ENCODE measurements at places on chromosomes 13 and 19.

DNA sequence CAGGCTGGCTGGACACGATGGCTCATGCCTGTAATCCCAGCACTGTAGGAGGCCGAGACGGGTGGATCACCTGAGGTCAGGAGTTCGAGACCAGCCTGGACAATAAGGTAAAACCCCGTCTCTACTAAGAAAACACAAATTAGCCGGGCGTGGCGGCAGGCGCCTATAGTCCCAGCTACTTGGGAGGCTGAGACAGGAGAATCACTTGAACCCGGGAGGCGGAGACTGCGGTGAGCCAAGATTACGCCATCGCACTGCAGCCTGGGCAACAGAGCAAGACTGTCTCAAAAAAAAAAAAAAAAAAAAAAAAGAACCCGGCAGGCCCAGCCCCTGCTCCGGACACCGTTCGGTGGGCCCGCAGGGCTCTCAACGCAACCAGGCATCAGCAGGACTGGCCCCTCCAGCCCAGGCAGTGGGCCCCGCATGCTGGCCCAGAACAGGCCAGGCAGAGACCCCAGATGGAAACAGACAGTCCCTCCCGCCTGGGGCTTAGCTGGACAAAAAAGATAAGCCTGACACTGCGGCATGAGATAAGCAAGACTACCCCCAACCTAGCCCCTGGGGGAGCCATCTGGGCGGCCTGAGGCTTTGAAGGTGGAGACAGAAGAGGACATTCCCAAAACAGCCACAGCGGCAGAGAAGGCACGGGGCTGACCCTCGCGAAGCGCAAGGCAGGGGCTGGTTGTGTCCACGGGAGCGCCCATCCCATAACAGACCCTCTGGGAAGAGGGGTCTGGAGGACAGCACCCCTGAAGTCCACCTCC lies 11.6 kb downstream of the REXO1 start:
- no peaks in the 10 kb centered on the region for H3K27me3 ChIP-seq
- H3K27ac ChIP-seq, result no peak overlapping the region
- H3K4me3 ChIP-seq, result no peak overlapping the region
- H3K4me1 ChIP-seq, result peaks cover 8% of the 10 kb centered on the region

DNA sequence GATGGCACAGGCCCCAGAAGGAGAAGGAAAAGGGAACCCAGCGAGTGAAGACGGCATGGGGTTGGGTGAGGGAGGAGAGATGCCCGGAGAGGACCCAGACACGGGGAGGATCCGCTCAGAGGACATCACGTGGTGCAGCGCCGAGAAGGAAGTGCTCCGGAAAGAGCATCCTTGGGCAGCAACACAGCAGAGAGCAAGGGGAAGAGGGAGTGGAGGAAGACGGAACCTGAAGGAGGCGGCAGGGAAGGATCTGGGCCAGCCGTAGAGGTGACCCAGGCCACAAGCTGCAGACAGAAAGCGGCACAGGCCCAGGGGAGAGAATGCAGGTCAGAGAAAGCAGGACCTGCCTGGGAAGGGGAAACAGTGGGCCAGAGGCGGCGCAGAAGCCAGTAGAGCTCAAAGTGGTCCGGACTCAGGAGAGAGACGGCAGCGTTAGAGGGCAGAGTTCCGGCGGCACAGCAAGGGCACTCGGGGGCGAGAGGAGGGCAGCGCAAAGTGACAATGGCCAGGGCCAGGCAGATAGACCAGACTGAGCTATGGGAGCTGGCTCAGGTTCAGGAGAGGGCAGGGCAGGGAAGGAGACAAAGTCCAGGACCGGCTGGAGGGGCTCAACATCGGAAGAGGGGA lies 1.1 kb downstream of the PPP1R12C start:
- H3K4me3 ChIP-seq, result peak overlapping the region; percentile 95
- DNase-seq, result peak; percentile 78
- H3K27ac ChIP-seq, result peak overlapping the region; percentile 96
- H3K36me3 ChIP-seq, result peaks cover 14% of the 10 kb centered on the region
- peaks cover 55% of the 10 kb centered on the region for H3K4me1 ChIP-seq

DNA sequence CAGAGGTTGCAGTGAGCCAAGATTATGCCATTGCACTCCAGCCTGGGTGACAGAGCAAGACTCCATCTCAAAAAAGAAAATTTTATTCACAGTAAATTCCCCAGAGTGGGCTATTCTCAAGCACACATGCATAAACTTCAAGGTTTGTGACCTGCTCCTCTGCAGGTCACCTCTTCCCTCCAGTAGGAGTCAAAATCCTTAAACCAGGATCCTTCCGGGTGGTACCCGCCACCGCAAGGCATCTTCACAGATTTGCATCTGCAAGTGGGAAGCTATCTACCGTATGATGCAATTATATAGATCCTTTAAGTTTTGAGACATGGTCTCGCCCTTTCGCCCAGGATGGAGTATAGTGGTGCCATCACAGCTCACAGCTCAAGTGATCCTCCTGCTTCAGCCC lies 3.0 kb upstream of the ECH1 start:
- peaks cover 55% of the 10 kb centered on the region for H3K36me3 ChIP-seq
- H3K4me3 ChIP-seq, result no peak overlapping the region
- H3K4me1 ChIP-seq, result peaks cover 36% of the 10 kb centered on the region

- H3K27me3 ChIP-seq, result peaks cover 10% of the 10 kb centered on the region
- no peaks in the 10 kb centered on the region for H3K4me1 ChIP-seq
- H3K36me3 ChIP-seq, result no peaks in the 10 kb centered on the region
- no peak overlapping the region for H3K4me3 ChIP-seq
- no peak for DNase-seq
- H3K27ac ChIP-seq, result no peak overlapping the region
Observed at GRCh38 chr13:44899967-44900366, 89.3 kb downstream of the NUFIP1 start.

DNA sequence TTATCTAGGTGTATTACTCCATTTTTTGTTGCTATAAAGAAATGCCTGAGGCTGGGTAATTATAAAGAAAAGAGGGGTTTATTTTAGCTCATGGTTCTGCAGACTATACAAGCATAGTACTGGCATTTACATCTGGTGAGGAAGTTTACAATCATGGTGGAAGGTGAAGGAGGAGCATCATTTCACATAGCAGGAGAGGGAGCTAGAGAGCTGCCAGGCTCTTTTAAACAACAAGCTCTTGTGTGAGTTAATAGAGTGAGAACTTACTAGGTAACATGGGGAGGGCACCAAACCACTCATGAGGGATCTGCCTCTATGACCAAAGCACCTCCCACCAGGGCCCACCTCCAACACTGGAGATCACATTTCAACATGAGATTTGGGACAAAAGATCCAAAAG lies 221.7 kb upstream of the GPC6 start:
- no peaks in the 10 kb centered on the region for H3K27me3 ChIP-seq
- H3K36me3 ChIP-seq, result no peaks in the 10 kb centered on the region
- H3K4me1 ChIP-seq, result no peaks in the 10 kb centered on the region
- no peak overlapping the region for H3K4me3 ChIP-seq
- H3K27ac ChIP-seq, result no peak overlapping the region
- DNase-seq, result no peak

DNA sequence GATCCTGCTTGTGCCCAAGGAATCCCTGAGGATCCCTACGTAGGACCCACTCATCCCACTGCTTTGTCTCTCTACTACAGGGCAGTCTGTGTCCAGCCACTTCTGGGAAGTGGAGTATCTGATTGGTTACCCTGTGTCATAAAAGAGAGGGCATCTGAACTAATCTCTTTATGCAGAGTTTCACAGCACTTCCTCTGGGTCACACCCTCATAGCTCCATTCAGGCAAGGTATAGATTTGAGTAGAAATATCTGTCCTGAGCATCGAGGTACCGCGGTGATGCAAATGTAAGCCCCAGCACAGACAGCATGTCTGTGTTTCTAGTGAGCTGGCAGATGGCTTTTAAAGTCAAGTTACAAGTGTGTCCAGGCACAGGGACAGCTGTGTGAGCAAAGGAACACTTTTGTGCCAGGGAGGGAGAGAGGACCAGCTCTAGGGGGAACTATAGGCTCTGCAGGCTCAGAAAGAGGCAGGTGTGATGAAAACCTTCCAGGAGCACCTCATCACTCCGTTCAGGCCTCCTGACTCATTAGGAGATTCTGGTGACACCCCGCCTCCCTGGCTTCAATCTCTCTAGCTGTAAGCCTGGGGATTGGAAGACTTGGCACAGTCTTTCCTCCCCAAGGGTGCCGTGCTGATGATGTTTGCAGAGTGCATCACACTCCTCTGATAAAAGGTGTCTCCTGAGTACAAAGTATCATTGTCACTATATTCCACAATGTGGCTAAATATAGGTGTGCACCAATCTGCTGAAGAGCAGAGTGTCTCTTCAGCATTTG lies 84.3 kb upstream of the UBL3 start:
- H3K27ac ChIP-seq, result peak overlapping the region; percentile 98
- peak; percentile 32 for DNase-seq
- peak overlapping the region; percentile 89 for H3K4me3 ChIP-seq
- peaks cover 62% of the 10 kb centered on the region for H3K4me1 ChIP-seq
- H3K36me3 ChIP-seq, result peaks cover 10% of the 10 kb centered on the region

GRCh38 chr13:41505209-41505835 lies 48.0 kb downstream of the RGCC start:
- DNase-seq, result no peak
- H3K4me3 ChIP-seq, result no peak overlapping the region
- H3K36me3 ChIP-seq, result peaks cover 15% of the 10 kb centered on the region
- H3K27me3 ChIP-seq, result no peaks in the 10 kb centered on the region
- peaks cover 26% of the 10 kb centered on the region for H3K4me1 ChIP-seq

- H3K4me3 ChIP-seq, result no peak overlapping the region
- H3K36me3 ChIP-seq, result no peaks in the 10 kb centered on the region
- peaks cover 64% of the 10 kb centered on the region for H3K27me3 ChIP-seq
- H3K4me1 ChIP-seq, result peaks cover 15% of the 10 kb centered on the region
- no peak for DNase-seq
Observed at GRCh38 chr19:54418930-54419800, 3.9 kb downstream of the TTYH1 start.

DNA sequence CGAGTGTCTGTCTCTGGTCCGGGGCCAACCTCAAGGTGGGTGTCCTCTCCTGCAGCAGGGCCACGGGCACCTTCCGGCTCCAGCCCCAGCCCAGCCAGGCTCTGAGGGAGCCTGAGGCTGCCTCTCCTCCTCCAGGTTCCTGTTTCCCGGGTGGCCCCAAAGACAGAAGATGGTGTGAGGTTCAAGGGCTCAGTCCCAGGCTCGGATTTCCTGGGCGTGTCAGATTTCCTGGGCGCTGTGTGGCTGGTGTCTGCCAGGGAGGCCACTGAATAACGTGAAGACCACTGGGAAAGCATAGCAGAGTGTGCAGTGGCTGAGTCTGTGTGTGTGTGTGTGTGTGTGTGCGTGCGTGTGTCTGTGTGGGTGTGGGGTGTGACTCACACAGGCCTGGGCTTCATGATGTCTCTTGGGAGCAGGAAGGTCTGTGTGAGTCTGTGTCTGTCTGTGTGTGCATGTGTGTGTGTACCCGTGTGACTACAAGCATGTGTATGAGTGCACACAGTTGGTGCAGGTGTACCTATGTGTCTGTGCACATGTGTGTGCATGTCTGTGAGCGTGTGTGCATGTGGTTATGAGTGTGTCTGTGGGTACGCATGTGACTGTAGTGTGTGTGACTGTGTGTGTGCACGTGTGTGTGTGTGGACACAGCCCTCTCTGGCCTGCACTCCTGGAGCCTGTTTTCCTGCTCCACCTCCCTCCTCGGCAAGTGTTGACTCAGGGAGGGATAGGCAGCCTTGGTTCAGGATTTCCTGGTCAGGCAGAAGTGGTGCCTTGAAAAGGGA lies 28.3 kb downstream of the CEBPA start:
- H3K4me3 ChIP-seq, result no peak overlapping the region
- no peaks in the 10 kb centered on the region for H3K36me3 ChIP-seq
- peak; percentile 29 for DNase-seq
- H3K27me3 ChIP-seq, result peaks cover 7% of the 10 kb centered on the region
- H3K27ac ChIP-seq, result no peak overlapping the region
